ENCODE measurements at places on chromosomes 2 and 18.
A peak's percentile ranks its signal among the peaks of the same experiment; 100 is the strongest.

DNA sequence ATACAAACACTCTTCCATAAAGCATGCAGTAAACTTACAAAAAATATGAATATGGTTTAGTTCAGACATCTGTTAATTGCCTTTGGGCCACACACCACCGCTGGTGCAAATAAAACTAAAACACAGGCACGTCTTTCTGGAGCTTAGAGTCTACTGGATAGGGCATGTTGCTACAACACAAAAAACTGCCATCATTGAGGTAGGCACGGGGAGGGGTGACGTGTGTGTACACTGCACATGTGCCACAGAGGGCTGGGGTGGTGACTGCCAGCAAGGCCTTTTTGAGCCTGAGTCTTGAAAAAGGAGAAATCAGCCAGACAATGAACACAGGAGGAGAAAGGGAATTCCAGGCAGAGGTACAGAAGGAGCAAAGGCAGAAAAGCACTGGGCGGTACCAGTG, 5.1 kb downstream of the SERPINE2 start:
- no peak for DNase-seq

- DNase-seq = no peak
These were observed 97.2 kb downstream of the MAIP1 start for GRCh38 chr2:200052627-200053026.

DNA sequence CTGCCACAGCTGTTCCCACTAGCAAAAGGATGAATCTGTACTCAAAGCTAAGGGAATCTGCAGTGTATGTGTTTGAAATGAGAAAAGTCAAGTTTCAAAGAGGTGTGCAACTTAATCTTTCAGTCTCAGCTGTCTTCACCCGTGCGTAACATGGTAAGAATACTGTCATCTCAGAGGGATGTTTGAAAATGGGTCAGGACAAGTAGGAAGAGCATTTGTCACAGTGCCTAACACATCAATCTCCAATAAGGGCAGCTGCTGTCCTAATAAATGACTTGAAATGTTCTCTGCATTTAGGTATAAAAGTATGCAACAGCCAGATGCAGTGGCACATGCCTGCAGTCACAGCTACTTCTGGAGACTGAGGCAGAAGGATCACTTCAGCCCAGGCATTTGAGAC, 13.1 kb downstream of the ILKAP start:
- no peak for DNase-seq

GRCh38 chr2:216649574-216649973, 16.4 kb downstream of the IGFBP2 start:
- DNase-seq = no peak

DNA sequence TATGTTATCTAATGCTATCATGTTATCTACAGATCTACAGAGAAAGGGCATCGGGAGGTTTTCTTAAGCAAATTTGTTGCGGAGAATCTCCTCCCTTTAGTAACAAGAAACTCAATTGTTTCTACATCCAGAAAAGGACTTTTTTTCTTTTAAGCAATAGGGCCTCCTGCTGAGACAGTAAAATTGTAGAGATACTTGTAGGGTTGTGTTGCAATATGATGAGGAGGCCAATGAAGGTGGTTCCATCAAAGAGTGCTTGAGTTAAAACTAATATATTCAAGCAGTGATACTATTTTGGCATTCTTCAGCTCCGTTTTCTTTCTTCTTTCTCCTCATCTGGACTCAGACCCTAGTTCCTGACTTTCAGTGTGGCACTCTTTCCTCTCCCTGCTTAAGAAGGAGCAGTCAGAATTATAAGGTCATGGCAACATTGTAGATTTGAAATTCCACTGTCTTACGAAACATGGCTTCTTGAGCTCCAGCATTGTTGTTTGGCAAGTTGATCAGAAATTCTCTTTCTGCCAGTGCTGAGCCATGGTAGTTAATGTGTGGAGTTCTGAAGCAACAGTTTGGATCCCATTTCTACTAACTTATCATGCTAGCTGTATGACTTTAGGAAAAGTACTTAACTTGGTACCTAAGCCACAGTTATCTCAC, 202.0 kb upstream of the SLC14A2 start:
- DNase-seq = no peak

DNA sequence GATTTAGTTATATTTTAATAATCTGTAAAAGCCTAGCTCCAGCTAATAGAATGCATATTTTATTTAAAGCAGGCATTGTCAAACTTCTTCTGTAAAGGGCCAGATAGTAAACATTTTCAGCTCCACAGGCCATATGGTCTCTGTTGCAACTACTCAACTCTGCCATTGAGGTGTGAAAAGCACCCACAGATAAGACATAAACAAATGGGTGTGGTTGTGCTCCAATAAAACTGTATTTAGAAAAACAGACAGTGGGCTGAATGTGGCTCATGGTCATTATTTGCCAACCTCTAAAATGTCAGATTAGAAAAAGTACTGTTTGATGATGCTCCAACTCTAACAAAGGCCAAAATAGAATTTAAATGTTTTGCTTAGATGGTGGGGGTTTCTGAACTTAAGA, 519.9 kb downstream of the RNF144A start:
- no peak for DNase-seq

GRCh38 chr2:79876430-79876829, 363.6 kb downstream of the CTNNA2 start:
- no peak for DNase-seq

DNA sequence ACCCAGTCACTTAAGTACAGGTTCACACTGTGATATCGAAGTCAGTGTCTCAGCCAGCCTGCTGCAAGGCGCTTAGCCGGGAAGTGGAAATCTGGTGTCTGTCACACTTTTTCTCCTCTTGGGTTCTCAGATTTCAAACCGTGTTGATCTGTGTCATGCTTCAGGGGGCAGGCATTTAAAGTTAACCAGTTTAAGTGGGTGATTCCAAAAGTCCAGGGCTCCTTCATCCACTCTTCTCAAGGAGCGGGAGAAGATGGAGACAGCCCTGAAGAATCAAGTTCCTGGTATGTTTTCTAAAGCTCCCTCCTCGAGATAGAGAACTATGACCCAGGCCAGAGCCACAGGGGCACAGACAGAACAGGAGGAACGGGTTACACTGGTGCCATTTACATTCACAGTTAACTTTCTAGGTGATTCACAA, 331.7 kb downstream of the GBX2 start:
- DNase-seq = no peak

- DNase-seq = no peak
These were observed 9.7 kb upstream of the TPRKB start for GRCh38 chr2:73746877-73747208.

GRCh38 chr18:50297621-50298442, 10.3 kb upstream of the CXXC1 start:
- DNase-seq = peak; percentile 31

GRCh38 chr2:233816334-233816733, 38.0 kb downstream of the HJURP start:
- no peak for DNase-seq

DNA sequence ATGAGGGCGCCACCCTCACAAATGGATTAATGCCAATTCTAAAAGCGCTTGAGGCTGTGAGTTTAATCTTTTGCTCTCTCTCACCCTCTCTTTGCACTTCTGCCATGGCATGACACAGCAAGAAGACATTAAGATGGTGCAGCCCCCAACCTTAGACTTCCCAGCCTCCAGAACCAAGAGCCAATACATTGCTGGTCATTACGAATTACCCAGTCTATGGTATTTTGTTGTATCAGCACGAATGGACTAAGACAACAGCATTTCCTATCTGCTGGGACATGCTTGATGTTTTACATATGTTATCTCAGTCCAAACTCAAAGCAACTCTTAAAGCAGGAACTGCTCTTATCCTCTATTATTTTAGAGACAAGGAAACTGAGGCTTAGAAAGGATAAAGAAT, 222.9 kb downstream of the STK39 start:
- DNase-seq = no peak

GRCh38 chr18:6396276-6396675, 18.4 kb downstream of the L3MBTL4 start:
- no peak for DNase-seq

DNA sequence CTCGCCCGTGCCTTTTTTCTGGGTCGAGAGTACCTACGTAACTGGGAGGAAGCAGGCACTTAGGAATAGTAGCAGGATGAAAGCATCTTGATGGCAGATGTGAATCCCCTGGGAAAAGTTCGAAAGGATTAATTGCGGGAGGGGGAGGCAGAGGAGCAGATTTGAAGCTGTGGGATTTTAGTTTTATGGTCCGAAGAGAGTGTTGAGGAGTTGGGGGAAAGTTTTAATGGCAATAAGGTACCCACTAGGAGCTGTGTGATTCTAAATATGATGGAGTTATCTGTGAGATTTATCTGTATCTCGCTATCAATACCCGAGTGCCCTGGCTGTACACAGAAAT, 1.1 kb downstream of the AGFG1 start:
- no peak for DNase-seq

GRCh38 chr2:634636-635388, 42.4 kb downstream of the TMEM18 start:
- no peak for DNase-seq

DNA sequence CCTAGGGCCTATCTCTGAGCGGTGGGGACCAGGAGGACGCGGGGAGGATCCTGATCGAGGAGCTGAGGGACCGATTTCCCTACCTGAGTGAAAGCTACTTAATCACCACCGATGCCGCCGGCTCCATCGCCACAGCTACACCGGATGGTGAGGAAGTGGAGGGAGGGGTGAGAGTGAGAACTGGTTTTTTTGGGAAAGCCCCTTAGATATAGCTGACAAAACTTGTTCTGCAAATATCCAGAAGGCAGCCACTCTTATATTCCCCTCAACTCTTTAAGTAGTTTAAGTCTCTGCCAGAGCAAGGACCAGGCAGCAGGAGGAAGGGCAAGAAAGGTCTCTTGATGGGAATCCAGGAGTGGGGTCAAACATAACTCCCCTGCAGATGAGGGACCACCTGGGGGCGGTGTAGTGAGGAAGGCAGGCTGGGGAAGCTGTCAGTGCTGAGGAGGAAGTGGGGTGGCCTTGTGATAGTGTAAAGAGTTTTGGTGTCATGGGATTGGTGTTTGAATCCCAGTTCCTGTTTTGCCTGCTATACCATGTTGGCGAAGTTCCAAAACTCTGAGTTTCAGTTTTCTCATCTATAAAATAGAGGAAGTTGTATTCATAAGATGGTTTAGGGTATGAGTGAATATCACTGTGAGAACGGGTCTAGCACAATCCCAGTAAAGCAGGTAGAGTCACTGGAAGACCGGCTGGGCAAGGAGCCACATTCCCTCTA, 3.4 kb downstream of the NAGK start:
- DNase-seq = peak; percentile 36

- DNase-seq = no peak
These were observed 200.6 kb upstream of the RASGRP3 start for GRCh38 chr2:33275689-33276444.

DNA sequence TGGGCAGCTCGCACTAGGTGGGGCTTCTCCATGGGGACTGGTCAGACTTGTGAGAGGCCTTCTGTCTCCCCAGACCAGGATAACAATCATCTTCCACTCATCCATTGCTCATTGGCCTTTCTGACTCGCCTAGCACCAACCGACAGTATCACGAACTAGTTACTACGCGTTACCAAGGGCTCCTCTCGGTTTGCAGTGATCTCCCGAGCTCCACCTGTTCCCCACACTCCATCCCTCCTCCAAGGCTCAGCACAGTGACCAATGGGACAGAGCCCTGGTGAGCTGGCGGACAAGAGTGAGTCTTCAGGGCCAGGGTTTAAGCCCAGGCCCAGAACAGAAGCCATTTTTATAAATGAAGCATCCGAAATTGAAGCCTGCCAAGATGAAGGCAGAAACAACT, 42.8 kb upstream of the SMAD7 start:
- no peak for DNase-seq

DNA sequence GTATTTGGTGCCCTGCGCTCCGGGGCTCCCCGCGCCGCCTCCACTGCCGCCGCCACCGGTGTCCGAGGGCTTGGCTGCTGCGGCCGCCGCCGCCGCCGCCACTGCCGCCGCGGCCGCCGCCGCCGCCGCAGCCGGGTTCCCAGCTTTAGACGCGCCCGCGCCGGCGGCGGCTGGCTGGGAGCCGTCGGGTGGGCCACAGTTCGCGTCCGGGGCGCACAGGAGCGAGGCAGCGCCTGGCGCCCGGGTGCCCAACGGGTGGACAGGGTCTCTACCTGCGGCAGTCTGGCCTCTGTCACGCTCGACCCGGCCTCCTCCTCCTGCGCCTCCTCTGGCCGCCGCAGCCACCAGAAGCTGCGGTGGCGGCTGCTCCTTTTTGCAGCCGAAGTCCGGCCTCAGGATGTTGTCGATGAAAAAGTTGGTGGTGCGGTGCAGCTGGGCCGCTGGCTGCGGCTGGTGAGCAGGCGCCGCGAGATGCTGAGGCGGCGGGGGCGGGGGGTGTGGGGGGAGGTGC, 951 bp downstream of the EN1 start:
- no peak for DNase-seq

GRCh38 chr2:109614715-109615636, 812 bp downstream of the SOWAHC start:
- no peak for DNase-seq

GRCh38 chr2:238914648-238915015, 66.7 kb downstream of the TWIST2 start:
- no peak for DNase-seq

DNA sequence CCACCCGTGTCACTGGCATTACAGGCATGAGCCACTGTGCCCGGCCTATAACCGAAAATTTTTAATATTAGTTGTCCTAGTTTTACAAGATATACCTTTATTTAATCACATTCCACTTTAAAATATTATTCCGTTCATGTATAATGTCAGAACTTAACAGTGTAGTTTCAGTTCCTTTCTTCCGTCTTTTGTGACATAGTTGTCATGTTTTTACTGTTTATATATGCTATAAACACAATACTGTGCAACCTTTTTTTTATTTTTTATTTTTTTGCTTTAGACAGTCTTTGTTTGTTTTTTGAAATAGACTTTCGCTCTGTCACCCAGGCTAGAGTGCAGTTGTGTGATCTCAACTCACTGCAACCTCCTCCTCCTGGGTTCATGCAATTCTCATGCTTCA, 129.5 kb upstream of the TTC27 start:
- DNase-seq = no peak

DNA sequence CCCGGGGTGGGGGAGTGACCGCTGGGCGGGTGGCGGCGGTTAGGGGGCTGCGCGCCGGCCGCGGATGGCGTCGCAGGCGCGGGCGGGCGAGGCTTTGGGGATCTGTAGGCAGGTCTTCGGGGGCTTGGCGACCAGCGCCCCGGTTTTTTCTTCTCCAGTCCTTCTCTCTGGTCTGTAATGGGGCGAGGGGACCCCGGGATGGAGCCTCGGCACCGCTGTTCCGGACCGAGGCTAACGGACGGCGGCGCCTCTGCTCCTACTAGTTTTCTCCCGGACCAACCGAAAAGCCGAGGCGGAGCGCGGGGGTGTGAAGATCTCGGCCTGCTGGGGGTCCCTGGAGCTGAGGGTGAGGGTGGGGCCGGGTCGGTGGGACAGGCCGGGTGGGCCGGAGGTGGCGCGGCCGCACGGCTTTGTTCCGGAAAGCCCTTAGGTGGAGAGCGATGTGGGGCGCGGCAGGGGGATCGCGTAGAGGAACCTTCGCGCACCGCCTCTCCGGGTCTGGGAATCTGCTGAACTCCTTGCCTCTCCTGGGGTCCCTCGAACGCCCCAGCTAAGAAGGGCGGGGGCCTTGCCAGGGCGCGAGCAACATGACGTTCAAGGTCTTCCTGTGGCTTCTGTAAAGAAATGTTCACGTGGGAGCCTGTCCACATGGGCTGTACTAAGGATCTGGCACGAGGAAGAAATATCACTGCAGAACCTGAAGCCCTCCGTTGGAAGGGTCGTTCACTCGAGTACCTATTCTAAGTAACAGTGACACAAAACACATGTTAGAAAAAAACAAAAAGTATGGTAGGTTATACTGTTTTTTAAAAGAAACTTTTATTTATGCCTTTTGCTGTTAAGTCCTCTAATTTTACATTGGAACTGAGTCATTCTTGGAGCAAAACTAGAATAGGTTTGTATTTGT, 861 bp downstream of the SLC39A10 start:
- peak; percentile 18 for DNase-seq

All from activated CD4-positive, CD25-positive, alpha-beta regulatory T cell treated with anti-CD3 and anti-CD28 coated beads, Interleukin-2, amount 50 U/mL, for 16 hours (primary cell).